MM.1S (cell line): ENCODE measurements at places on chromosomes 4 and X.

- peak; percentile 97 for DNase-seq
Measured at GRCh38 chr4:76199664-76200211, 13.9 kb downstream of the SCARB2 start.

DNA sequence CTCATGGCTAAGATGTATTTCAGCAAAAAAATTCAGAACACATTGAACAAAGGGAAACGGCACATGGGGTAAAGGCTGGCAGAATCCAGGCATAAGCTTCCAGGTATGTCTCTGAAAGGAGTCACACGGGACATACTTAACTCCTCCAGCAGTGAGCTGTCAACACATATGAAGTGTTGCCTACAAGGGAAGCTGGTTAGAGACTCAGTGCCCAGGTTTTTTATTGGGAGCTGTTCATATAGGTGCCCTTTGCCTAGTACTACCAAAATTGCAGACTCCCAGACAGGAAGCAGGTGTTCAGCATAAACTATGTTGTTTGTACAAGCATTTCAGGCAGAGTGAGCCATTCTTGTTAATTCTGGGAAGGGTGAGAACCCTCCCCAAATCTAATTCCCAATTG lies 77.4 kb upstream of the PUDP start:
- DNase-seq: no peak

- DNase-seq: no peak
Measured at GRCh38 chr4:166301266-166301665, 428.2 kb downstream of the TLL1 start.

DNA sequence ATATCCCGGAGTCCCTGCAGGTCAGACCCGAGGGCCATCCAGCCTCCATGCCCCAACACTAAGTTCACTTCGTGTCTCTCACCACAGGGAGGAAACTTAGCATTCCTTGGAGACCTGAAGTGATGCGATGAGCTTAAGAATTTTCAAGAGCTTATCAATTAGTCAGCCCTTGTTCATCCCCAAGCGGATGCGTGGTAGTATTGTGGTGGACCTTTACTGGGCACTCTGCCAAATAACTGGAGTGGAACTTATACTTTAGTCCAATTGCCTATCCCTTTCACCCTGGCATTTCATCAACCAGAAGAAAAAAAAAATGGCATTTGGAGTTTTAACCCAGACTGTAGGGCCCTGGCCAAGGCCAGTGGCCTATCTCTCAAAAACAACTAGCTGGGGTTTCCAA lies 137.1 kb downstream of the RELL1 start:
- no peak for DNase-seq

DNA sequence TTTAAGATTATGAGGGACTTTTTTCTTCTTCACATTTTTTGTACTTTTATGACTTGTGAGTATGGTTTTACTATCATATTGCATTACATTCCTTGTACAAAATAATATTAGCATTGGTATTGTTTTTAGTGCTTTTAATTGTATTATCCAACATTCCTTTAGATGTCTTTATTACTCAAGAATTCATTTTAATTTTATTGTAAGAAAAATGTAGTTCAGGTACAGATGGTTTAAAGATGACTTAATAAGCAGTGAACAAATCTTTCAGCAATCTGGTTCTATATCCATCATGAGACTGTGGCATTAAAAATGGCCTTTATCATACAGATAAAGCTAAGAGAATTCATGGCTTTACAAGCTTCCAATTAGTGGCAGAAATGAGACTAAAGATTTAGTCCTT lies 191.6 kb downstream of the ANTXR2 start:
- DNase-seq: no peak

DNA sequence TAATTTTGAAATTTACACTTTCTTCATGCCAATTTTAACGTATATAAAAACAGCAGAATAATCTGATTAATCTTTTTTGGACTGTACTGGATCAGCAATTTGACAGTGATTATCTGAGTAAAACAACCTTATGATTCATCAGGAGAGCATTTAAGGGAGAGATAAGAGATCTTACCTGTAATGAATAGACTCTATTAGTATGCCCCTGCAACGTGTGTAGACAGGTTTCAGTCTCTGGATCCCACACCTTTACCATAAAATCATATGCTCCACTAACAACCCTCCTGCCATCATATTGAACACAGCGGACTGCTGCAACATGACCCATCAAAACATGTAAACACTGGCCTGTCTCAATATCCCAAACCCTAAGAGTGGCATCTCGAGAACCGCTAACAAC lies 210.1 kb downstream of the FBXW7 start:
- no peak for DNase-seq

DNA sequence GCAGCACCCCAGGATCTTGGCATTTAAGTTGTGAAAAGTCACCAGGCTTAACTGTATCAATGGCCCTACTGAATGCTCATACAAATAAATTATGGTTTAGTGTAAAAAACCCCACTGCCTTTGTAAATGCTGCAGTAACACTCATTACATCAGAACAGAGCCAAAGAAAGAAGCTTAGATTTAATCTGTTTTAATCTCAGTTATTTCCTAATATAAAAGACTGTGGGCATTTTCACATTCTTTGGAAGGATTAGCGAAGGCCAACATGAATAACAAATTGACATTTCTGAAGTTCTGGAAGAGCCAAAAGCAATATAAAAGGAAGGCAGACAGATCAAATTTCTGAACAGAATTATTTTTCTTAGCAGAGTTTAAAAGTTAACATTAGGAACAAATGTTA lies 140.0 kb upstream of the HCCS start:
- no peak for DNase-seq

GRCh38 chr4:131370846-131371245 lies 1778.2 kb upstream of the PCDH10 start:
- no peak for DNase-seq

DNA sequence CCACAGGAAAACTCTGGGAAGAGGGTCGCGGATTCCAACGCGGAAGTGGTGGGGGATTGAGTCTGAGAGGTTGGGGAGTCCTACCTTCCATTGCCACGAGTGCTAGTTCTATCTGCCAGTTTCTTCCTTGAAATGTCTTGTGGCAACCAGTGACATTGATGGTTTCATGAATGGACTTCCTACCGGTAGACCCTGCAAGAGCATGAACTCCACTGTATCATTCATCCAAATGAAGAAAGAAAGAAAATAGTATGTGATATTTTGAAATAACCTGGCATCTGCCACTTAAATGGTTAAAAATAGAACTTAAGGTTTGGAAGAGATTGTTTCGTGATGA lies 1.1 kb upstream of the SLC10A7 start:
- DNase-seq: no peak

DNA sequence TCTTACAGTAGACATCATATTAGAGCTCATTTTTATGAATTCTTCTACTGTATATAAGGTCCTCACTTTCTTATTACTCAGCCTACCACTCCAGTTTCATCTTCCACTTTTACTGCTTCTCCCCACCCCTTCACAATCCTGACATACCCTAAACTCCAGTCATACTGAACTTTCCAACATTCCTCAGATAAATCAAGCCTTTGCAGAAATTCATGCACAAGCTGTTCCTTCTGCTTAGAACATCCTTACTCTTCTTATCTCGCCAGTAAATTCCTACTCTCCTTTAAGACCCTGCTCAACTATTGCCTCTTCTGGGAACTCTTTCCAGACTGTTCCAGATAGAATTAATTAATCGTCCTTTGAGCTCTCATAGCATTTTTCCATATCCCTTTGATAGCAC lies 24.8 kb downstream of the RTL9 start:
- DNase-seq: no peak

DNA sequence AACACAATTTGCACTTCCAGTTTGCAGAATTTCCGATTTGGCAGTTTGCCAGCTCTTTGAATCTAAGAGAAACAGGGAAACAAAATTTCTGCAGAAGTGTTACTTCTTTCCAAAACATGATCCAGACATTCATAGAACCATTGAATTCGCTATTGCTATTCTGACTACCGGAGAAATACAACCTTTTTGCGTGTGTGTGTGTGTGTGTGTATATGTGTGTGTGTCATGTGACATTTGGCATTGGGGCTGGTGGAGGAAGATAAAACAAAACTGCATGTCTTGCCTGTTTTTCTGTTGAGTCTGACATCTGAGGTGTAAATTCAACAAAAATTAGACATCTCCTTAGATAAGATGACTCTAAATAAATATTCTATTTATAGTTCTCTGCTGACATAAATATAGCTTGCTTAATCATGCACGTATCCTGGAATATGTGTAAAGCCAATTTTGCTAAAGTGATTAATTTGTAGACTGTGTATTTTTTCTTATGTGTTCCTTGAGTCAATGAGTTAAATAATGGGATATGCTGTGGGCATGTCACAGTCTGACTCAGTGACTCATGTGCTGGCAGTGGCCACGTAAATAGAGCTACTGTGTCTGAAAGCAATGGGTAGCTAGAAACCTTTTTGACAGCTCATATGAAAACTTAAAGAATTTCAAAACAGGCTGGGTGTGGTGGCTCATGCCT lies 98.9 kb downstream of the HPGD start:
- DNase-seq: no peak

- peak; percentile 34 for DNase-seq
Measured at GRCh38 chr4:173288698-173289352, 45.3 kb downstream of the HMGB2 start.

- no peak for DNase-seq
Measured at GRCh38 chr4:181083757-181084361, 1159.3 kb upstream of the TENM3 start.

DNA sequence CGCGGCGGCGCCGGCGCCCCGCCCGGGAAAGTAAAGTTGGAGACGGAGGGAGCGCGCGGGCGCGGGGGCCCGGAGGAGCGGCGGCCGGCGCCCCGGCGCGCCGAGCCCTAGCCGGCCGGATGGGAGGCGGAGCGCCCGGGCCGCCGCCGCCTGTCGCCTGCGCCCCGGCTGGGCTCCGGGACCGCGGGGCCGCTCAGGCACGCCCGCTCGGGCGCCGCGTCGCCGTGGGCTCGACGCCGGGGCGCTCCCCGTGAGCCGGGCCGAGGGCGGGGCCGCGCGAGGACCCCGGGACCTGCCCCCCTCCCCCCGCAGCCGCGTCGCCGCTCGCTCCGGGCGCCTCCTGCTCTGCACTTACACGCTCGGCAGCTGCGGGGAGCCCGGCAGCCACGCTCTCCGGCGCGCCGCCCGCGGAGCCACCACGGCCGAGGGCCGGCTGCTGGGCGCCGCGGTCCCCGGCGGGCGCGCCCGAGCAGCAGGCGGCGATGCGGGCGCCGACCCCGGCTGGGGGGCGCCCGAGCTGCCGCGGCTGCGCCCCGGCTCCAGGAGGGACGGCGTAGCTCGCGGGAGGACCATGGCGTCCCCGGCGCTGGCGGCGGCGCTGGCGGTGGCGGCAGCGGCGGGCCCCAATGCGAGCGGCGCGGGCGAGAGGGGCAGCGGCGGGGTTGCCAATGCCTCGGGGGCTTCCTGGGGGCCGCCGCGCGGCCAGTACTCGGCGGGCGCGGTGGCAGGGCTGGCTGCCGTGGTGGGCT lies at the start of gene ADRA2C:
ADRA2C (plus strand) TSS at position 350 of the 749 bp plus-strand sequence; CDS start at position 572, 222 bp downstream.
- no peak for DNase-seq

- DNase-seq: peak; percentile 88
Measured at GRCh38 chrX:42869659-42870476, 91.9 kb upstream of the PPP1R2C start.

- DNase-seq: no peak
Measured at GRCh38 chr4:38190717-38191178, 230.6 kb downstream of the PTTG2 start.

DNA sequence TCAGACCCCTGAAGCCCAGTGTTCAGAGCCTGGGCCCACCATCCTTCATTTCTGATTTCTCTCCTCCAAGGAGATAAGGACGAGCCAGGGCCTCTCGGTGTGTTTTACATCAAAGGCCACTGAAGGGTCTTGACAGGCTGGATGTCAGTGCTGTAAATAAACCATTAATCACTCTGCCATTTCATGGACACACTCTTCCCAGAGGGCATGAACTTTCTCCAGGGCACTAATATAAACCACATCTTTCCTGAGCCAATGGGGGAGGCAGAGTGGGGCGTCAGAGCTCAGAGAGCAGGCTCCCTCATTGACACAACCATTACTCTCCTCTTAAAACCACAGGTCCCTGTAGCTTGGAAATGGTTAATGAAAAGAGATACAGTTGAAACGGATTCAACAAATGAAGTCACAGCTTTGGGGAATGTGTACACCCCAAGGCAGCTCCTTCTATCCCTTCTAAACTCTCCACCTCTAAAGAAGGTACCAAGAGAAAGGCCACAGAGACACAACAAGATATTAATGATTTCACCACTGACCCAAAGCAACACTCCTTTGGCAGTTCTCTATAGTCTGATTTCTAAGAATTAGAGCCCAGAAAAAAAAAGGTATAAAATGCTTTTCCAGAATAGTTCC lies 200.6 kb downstream of the CHIC2 start:
- no peak for DNase-seq

GRCh38 chrX:71438750-71439149 lies 72.6 kb downstream of the TAF1 start:
- DNase-seq: no peak

DNA sequence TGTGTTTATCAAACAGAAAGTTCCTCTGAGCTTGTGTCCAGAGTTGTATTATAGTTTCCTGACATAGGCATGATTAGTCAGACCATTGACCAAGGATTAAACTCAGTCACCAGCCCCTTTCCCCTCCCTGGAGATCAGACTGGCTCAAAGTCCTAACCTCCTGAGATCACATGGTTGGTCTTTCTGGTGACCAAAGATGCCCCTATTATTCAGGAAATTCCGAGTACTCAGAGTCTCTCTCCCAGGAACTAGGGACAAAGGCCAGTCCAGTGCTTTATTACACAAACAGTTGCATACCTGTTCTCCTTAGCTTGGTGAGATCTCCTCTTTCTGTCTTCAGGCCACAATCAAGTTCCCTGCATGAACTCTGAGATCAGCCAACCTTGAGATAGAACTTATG lies 14.5 kb upstream of the ENPP6 start:
- no peak for DNase-seq

- DNase-seq: peak; percentile 40
Measured at GRCh38 chr4:15162465-15163283, 160.4 kb downstream of the CPEB2 start.

GRCh38 chr4:163693211-163693610 lies 198.7 kb downstream of the TMA16 start:
- DNase-seq: no peak

DNA sequence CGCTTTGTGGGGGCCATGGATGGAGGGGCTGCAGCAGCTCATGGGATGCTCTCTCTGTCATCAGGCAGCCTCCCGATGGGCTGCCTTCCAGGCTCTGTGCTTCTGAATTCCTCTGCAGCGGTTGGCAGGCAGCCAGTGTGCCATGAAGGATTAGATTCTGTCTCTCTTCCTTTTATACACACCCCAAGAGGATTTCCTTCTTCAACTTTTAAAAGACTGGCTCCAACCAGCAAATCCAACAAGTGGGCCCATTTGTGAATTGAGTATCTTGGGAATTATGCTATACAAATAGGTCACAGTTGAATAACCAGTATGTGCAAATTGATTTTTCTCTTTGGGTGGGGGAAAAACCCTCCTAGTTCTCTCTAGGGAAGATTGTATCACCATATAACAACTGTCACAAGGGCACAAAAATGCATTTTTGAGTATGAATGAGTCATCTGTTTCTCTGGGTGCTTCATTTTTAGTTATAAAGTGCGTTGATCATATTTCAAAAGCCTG lies 96.8 kb upstream of the FAT1 start:
- no peak for DNase-seq

GRCh38 chr4:16684097-16684496 lies 214.3 kb downstream of the LDB2 start:
- no peak for DNase-seq

- DNase-seq: no peak
Measured at GRCh38 chr4:107666134-107666533, 53.9 kb downstream of the PAPSS1 start.
